Activated CD4-positive, alpha-beta T cell treated with anti-CD3 and anti-CD28 coated beads, Interleukin-2, Interleukin-4, amounts not matched to agents 100 ng/mL and 50 ng/mL, durations not matched to agents 16 hours and 8 hours (primary cell): ENCODE measurements at places on chromosomes 5 and 9.

- no peak for DNase-seq
Observed at GRCh38 chr9:92561374-92562330, 25.9 kb upstream of the ECM2 start.

GRCh38 chr9:79577969-79578723, 6.4 kb downstream of the TLE4 start:
- no peak for DNase-seq

DNA sequence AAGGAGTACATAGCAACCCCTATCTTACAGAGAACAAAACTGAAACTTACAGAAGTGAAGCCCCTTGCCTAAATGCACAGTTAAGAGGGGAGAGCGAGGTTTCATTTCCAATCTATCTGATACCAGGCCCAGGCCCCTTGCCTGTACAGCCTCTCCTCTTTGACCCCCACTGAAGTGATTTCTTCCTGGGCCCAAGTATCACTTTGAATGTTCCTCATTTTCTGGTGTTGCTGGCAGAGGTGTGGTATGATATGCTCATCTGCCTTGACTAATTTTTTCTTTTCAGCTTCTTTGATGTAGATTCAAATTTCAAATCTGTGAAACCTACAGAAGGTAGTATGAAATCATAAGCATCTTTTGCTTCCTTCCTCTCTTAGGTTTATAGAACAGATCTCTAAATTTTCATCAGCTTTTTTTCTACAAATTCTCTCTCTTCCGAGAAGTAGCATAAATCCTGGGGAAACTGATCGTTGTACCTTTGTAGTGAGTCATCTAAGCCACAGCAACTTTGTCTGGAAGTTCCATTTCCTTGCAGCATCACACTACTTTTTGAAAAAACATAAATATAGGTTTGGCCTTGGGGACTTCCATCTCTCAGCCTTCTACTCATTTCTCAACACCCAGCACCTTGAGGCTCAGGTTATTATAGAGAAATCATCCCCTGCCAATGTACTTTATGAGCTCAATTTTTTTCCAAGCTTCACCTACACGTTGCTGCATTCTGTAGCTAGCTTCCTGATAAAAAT, 402.4 kb upstream of the PTGER4 start:
- DNase-seq: peak; percentile 96

DNA sequence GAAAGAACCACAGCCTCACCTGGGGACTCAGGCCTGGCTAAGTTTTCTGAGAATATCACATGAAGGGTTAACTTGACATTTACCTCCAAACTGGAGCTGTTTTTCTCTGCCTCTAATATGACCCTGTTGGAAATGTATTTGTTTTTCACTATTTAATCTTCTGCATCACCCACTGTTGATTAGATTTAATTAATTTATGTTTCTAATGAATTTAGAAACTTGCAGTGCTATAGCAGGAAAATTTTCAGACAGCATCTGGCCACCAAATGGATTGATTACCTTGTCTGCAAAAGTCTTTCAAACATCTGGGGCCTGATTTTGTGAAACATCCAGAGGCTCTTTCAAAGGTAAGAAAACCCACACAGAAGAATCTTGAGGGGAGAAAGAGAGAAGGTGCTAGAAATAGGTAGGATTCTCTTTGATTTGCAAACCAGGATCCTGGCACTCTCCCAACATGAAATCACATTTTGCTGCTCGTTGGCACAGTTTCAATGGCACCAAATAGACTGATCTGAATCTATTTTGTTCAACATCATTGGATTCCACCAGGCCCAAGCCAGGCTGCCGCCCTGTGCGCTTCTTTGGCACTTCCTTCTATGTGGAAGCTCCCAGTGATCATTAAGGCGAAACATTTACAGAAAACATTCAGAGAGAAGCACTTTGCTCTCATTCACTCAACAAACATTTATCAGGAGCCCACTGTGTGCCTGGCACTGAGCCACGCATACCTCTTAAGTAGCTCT, 157.3 kb downstream of the PPP2R2B start:
- no peak for DNase-seq

DNA sequence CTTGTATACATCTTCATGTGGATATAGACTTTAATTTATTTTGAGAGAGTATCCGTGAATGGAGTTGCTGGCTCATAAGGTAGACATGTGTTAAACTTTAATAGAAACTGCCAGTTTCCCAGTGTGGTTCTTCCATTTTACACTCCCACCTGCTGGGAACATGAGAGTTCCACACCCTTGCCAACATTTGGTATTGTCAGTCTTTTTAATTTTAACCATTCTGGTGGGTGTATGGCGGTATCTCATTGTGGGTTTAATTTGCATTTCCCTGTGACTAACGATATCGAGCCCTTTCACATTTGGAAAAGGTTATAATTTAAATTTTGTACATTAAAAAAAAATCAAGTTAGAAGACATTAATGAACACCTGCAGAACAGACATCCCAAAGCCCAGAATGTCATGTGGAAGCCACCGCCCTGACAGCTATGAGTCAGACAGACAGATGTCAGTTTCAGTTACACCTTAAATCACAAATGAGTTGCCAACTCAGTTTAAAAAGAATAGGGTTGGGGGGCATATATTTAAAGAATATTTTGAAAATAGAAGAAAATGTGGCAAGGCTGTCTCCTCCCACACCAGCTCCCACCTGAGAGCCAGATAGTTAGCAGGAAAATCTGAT, 36.9 kb downstream of the ANKRD33B start:
- peak; percentile 51 for DNase-seq

GRCh38 chr9:104903609-104904008, 24.3 kb downstream of the ABCA1 start:
- DNase-seq: no peak

DNA sequence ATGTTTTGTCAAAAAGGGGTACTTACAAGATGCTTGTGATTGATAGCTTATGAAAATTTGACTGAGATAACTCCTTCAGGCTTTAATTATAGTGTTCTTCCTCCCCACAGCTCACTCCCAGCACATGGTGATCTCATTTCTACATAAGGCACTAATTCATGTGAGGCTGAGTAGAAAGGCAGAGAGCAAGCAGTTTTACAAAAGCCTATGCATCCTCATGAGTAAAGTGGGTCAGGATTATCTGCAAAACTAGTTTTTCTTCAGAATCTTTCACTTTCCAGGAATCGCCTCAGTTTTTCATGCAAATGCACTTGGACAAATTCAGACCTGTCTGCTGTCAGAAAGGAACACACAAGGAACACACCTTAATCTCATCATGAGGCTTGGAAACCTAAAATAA, 92.1 kb upstream of the FBN2 start:
- DNase-seq: no peak

- DNase-seq: no peak
Observed at GRCh38 chr5:72720205-72720604, 96.3 kb upstream of the TNPO1 start.

- no peak for DNase-seq
Observed at GRCh38 chr5:141804475-141804874, 73.7 kb downstream of the PCDH1 start.

DNA sequence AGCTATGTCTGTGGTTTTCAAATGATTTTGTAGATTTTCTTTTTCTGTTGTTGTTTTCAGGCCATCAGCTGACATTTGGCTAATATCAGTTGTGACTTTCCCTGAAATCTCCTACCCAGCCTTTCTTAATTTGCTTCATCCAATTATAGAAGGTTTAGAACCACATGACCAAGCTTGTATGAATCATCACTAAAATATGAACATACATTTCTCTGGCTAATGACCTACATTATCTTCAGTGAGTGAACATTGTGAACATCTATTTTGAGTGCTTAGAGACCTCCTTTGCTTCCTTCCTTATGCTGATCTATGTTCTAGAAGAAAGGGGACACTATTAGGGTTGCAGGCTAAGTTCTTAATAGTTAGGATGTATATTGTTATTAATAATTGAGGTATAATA, 532.5 kb downstream of the RAB3C start:
- no peak for DNase-seq

DNA sequence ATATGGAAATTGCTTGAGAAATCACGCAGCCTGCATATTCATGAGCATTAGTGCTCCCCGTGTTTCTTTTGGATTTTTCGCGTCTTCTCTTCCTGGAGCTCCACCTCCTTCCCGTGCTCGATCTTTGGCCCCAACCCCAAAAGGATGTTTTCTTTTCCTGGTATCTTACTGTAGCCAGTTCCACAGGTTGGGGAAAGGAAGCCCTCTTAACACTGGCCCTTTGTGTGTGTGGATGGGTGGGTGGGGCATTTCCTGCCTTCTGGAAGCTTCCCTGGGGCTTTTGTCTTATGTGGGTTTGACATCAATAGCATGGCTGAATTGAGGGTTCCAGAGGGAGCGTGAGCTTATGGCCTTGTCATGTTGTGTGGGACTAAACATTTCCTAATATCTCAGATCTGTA, 21.9 kb downstream of the STXBP1 start:
- DNase-seq: no peak

DNA sequence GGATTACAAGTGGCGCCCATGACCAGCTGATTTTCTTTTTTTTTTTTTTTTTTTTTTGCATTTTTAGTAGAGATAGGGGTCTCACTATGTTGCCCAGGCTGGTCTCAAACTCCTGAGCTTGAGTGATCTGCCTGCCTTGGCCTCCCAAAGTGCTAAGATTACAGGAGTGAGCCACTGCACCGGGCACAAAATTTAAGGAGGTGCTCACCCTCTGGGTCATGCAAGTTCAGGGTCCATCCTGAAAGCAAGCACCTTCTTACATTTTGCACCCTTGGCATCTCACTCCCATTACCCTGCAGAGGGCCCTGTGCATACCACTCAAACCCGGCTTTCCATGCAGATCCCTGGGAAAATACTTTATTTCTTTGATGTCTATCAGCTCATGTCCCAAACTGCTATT, 95.6 kb upstream of the ADRA1B start:
- no peak for DNase-seq

- DNase-seq: no peak
Observed at GRCh38 chr9:132365986-132366385, 11.2 kb upstream of the SETX start.

GRCh38 chr5:40071870-40072269, 607.8 kb upstream of the PTGER4 start:
- no peak for DNase-seq

DNA sequence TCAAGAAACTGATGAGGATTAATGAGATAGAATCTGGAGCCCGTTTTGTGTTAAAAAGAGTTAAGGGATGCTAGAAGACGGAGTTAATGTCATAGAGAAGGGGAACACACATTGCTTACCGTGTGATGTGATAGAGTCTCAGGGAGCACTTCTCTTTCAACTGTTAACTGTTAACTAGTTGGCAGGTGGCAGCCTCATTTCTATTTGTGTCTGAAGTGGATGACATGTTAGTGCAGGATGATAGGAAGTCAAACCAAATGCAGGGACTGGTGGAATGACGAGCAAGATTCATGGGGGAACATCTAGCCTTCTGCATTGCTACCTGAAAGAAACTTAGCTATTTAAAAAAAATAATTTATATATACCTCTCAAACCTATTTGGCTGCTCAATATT, 222.7 kb downstream of the MAST4 start:
- no peak for DNase-seq

DNA sequence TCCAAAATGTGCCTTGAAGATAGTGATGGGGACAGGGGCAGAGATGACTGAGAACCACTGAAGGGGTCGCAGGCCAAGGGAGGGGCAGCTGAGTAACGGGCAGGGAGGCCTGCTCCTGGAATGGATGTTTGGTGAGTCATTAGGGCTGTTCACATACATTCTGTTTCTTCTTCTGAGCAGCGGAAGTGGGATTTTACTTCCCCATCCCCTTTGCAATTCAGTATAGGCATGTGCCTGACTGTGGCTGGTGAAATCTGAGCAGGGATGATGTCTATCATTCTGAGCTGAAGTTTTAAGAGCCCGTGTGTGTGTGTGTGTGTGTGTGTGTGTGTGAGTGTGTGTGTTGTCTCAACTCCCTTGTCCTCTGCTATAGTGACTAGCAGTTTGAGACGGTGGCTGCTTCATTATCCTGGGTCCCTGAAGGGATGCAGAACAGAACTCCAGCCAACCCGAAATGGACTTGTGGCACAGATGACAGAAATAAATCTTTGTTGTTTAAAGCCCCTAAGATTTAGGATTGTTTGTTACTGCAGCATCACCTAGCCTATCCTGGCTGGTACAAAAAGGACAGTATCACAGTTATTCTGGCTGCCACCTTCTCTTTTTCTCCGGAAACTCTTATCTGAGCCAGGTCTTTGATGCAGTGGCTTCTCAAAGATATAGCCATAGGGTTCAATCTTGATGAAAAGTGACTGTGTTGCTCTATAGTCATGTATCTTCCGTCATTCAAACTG, 29.2 kb upstream of the TGFBI start:
- DNase-seq: no peak

DNA sequence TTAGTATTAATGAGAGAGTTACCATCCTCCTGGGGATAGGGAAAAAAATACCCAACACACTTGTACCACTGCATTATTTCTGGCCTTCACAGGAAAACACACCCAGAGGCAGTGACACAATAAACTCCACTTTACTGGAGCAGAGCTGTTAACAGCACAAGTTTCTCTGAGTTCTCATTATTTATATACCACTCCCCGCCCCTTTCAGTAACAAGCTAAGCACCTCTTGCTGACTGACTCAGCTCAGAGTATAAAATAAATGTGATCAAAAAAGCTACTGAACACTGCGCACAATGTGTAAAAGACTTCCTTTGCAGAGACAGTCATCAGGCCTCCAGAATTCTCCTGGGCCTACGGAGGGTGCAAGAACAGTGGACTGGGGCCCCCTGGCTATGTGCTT, 21.6 kb downstream of the KLF9 start:
- DNase-seq: no peak

- DNase-seq: no peak
Observed at GRCh38 chr5:172071309-172071875, 65.0 kb upstream of the FBXW11 start.

DNA sequence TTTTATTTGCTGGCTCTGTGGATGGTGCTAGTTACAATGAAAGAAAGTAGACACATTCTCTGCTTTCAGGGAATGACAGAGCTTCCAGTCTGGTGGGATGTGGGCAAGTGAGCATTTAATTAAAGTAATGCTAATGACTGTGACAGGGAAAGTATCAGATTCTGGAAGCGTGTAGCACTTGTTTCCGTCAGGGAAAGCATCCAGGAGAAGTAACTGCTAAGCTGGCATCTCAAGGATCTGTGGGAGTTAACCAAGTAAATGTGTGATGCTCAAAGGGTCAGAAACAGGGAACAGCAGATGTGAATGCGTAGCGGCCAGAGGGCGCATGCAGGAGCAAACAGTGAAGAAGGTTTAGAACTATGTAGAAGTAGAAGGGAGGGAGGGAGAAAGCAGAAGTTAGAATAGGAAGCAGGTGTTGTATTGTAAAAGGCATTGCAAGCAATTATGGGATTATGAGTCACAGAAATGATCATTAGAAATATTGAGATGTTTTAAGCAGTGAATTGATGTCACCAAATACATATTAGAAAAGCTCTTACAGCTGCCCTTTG, 12.2 kb downstream of the KLHL9 start:
- DNase-seq: no peak

- no peak for DNase-seq
Observed at GRCh38 chr5:2251298-2251697, 368.6 kb upstream of the IRX4 start.

- no peak for DNase-seq
Observed at GRCh38 chr5:43400082-43400481, 12.1 kb downstream of the CCL28 start.

GRCh38 chr9:33498387-33498786, 24.7 kb upstream of the NOL6 start:
- no peak for DNase-seq

GRCh38 chr9:130599625-130600024, 20.2 kb downstream of the FUBP3 start:
- no peak for DNase-seq
